ENCODE measurements at places on chromosomes 3 and 15. TPM values are rescaled to one million over a fixed set of nuclear protein-coding genes. Genes with fewer than 3 reads are reported as not detected.

DNA sequence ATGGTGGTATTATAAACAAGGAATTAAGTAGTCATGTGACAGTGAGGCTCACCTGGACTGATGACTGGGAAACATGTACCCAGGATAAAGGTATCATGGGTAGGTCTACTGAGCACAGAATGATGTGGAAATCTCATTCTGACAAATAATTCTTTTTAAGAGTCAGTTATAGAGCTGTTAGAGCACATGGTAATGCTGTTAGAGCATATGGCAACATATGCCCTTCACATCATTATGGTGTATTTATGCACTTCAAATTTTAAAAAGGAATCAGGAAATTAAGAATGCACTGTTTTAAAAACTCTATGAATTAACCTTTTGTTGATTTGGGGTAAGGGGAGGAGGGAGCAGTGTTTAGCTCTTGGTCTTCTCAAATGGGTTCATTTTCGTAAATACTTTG is 1.7 kb downstream of the SLC6A20 start:
- H3K27me3 ChIP-seq, result peaks cover 79% of the 10 kb centered on the region
- H3K36me3 ChIP-seq, result no peaks in the 10 kb centered on the region
- H3K4me1 ChIP-seq, result peaks cover 6% of the 10 kb centered on the region
- no peak for DNase-seq
- H3K27ac ChIP-seq, result no peak overlapping the region

- no peak overlapping the region for H3K4me3 ChIP-seq
- H3K4me1 ChIP-seq, result peaks cover 32% of the 10 kb centered on the region
- H3K27ac ChIP-seq, result no peak overlapping the region
These were observed 2.3 kb downstream of the LNP1 start for GRCh38 chr3:100403362-100404249.

ROPN1 gene
- total RNA-seq, result not detected

RAB27A gene
- total RNA-seq, result 63.4 TPM

DNA sequence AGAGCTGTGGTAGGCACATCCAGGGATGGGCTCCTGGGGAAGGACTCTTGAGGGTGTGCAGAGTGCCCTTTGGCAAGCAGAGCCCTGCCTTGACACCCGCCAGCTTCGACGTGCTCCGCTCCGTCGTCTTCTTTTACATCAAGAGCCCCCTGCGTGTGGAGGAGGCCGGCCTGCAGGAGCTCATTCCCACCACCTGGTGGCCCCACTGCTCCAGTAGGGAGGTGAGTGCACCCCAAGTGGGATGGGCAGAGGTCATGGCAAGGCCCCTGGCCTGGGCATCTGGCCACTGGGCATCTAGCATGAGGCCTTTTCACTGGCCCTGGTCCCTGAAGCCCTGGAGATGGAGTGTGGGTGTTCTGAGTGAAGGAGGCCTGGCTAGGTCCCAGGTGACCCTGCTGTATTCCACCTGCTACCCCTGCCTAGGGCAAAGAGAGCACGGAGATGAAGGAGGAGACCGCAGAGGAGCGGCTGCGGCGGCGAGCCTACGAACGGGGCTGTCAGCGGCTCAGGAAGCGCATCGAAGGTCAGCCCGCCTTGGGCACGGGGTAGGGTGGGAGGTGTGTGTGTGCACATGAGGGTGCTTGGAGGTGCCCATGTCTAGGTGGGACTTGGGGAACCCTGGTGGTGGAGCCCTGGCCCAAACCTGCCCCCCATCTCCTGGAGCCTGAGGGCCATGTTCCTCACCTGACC is 12.2 kb downstream of the RNF123 start:
- no peak overlapping the region for H3K4me3 ChIP-seq
- no peak overlapping the region for H3K27ac ChIP-seq
- H3K4me1 ChIP-seq, result no peaks in the 10 kb centered on the region
- no peaks in the 10 kb centered on the region for H3K36me3 ChIP-seq

DNA sequence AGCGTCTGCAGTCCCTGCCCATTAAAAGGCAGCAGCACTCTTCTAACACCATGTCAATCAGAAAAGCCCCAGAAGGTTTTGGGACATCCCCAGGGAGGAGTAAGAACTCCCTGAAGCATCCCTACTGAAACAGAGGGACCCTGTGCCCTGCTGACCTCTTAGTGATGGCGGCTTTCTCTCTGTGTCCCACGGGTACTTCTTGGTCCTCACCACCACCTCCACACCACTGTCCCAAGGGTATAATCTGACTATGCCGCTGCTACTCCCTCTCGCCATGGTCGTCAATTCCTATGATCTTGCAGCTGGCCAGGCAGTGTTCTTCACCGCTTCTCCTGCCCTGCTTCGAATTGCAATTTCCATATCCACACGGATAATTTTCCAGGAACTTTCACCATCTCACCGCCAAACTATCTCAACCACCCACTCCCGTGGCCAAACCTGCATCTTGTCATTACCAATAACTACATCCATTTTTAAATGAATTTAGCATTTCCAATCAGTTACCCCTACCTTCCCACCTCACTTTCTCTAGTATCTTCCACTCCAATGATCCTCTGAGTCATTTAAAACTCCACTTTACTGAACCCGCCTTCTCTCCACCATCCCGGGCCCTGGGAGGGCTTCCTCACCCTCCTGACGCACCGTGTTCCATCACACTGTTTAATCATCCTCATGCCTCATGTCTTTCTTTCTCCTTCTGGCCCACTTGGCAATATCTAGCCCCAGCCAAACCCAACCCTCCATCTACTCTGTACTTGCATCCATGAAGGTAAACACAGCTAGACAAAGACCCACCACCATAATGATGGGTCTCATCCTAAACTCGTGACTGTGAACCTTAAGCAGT is 23.7 kb downstream of the PRR23E start:
- no peak overlapping the region for H3K27ac ChIP-seq
- no peaks in the 10 kb centered on the region for H3K36me3 ChIP-seq
- no peaks in the 10 kb centered on the region for H3K4me1 ChIP-seq
- H3K27me3 ChIP-seq, result peaks cover 8% of the 10 kb centered on the region

LOXL1 gene
- 3.4 TPM for total RNA-seq

GP9 gene
- total RNA-seq, result not detected

RBM6 gene
- total RNA-seq, result 87.7 TPM

All from activated CD4-positive, alpha-beta T cell treated with anti-CD3 and anti-CD28 coated beads, Interleukin-2, amount 10 ng/mL, durations not matched to agents 7 days and 5 days (primary cell).